HT1080 (cell line): ENCODE measurements at places on chromosomes 7 and 10. TPM values are rescaled to one million over a fixed set of nuclear protein-coding genes. Genes with fewer than 3 reads are reported as not detected.

GRCh38 chr7:83769407-83769806 is 120.5 kb upstream of the SEMA3E start:
- DNase-seq, result no peak

DNA sequence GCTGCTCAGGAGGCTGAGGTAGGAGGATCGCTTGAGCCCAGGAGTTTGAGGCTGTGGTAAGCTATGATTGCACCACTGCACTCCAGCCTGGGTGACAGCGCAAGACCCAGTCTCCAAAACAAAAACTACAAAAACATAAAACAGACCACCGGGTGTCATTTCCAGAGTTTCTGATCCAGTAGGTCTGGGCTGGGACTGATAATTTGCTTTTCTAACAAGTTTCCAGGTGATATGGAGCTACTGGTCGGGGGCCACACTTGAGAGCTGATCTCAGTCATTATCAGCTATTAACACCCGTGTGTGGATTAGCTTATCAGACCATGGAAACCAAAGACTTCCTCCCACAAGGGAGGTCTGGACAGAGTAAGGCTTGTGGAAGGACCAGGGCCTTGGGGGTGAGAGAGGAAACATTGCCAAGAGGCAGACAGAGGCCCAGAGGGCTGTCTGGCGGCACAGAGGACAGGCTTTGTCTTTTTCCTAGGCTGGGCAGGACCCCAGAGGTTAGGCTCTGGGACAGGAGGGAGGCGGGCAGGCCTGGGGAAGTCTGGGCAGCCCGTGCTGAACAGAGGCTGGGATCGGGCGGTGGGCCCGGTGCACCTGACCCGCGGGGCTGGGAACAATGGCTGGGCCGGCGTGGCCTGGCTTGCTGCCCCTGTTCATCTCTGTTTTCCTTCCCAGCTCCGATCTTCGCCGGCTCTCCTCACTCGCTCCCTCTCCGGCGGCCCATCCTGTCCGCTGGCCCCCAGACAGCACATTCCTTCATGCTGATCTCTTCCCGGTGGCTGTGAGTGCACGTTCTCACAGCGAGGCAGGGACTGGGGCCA is 25.2 kb downstream of the TMEM270 start:
- no peak for DNase-seq

DNA sequence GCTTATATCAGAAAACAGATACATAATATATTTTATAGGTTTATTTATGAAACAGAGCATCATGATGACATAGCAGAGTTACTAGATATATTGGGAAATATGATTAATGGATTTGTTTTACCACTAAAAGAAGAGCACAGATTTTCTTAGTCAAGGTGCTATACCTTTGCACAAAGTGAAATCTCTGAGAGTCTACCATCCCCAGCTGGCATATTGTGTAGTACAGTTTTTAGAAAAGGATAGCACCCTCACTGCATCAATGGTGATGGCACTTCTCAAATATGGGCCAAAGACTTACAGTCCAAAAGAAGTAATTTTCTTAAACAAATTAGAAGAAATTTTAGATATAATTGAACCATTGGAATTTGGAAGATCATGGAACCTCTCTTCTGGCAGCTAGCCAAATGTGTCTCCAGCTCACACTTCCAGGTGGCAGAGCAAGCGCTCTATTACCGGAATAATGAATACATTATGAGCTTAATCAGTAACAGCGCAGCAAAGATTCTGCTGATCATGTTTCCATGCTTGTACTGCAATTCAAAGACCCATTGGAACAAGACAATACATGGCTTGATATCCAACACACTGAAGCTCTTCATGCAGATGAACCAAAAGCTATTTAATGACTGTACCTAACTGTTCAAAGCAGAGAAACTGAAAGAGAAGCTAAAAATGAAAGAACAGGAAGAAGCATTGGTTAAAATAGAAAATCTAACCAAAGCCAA is 21.9 kb upstream of the CREB3L2 start:
- DNase-seq, result no peak

DNA sequence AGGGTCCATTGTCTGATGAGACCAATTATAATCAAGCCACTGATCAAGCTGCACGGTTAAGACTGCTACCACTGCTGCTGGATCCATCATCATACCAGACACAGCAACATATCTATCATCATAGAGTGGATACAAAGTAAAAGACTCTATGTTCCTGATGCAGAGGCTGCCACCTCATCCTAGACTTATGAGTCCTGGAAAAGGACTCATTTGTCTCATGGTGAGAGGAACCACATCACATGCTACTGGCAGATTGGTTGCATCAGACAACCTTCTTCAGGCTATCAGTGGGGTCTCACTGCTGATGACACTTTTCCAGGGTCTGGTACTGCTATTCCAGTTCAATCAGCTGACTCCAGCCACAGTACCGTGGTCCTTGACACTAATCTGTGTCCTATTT is 79.0 kb downstream of the ABI1 start:
- peak; percentile 23 for DNase-seq

- no peak for DNase-seq
Measured at GRCh38 chr7:147079083-147079482, 962.5 kb downstream of the CNTNAP2 start.

DNA sequence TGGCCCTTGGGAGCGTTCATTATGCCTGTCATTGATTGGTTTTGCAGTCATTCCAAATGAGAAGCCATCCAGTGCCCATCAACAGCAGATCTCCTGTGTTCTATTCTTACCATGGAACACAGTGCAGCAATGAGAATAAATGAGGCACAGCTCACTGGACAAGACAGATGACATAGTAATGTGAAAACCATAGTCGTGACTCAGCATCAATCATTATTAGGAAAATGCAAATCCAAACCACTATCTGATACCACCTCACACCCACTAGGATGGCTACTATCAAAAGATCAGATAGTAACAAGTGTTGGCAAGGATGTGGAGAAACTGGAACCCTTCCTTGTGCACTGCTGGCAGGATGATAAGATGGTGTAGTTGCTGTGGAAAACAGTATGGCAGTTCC is 144.7 kb downstream of the ARHGAP22 start:
- DNase-seq, result no peak

- DNase-seq, result no peak
Measured at GRCh38 chr10:112059220-112059619, 124.3 kb downstream of the GPAM start.

DNA sequence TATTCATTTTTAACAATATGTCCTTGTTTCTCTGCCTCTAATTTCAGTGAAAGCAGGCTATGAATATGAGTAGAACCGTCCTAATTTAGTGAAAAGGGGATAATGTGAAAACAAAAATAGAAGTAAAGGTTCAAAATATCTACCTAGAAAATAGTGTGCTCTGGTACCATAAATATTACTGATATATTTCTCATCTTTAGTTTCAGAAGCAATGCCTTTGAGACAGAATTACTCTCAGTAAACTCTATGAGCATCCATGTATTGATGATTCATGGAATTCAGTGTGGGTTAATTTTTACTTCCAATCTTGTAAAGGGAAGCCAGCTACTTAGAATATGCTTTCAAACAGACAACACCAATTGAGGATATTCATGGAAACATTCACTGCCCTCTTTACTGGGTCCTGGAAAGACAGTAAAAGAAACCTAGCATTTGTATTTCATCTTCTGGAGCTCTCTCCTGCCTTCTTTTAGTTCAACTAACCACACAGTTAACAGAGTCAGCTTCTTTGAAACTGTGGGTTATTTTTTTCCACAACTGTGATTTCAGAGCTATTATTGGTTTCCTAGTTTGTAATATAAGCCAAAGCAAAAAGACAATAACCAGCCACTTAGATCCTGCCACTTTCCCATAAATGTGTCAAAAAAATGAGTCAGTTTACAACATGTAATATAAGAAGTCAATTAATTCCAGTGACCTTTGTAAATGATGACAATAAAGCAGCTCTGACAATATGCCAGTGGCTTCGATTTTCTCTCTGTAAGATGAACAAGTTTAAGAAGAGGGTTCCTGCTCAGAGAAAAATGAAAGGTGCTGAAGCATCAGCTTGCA is 1.7 kb downstream of the LRRN3 start:
- DNase-seq, result no peak

- DNase-seq, result no peak
Measured at GRCh38 chr10:122246830-122247520, 24.1 kb upstream of the BTBD16 start.

GRCh38 chr7:34841326-34841725 is 183.3 kb downstream of the NPSR1 start:
- DNase-seq, result no peak

Gene ZNF775
- total RNA-seq, result 7.2 and 8.2 TPM in 2 replicates

Gene CCNJ
- 3.0 and 6.8 TPM in 2 replicates for total RNA-seq
